ENCODE measurements at places on chromosomes 3 and 15.

DNA sequence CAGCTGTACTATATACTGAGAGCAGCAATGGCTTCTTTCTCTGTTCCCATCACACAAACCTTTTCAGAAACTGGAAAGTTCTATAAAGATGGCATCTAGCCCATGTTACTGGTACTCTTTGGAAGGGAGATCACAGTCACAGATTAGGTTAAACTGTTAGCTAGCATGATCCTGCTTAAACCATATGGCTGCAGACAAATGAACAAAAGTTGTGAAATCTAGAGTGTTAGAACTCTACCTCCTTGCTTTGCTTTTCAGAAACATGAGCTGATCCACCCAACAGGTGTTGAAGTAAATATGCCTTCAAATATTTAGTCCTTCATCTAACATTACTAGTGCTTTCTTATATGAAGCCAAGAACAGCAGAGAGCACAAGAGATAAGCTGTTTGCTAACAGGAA lies 102.6 kb downstream of the SNRK start:
- no peaks in the 10 kb centered on the region for H3K27me3 ChIP-seq
- DNase-seq, result no peak
- H3K4me3 ChIP-seq, result no peak overlapping the region
- H3K27ac ChIP-seq, result no peak overlapping the region
- H3K4me1 ChIP-seq, result peaks cover 3% of the 10 kb centered on the region

DNA sequence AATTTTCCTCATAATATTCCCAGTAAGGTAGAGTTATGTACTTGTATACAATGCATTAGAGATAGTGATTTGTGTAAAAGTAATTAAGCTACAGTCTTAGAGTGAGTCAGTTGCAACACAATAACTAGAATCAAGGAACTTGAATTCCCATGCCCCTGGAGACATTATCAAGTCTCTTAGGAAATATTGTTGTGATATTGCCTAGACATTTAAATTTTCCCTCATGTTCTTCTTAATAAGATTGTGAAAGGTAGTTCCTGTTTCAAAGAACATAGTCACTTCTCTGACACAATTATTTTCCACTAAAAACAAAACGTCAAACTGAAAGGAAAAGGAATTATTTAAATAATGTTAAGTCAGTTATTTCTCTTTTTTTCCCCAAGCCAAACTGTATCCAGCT lies 13.0 kb upstream of the ATP1B3 start:
- H3K27ac ChIP-seq, result no peak overlapping the region
- H3K36me3 ChIP-seq, result no peaks in the 10 kb centered on the region
- H3K27me3 ChIP-seq, result no peaks in the 10 kb centered on the region
- DNase-seq, result no peak
- no peak overlapping the region for H3K4me3 ChIP-seq
- H3K4me1 ChIP-seq, result no peaks in the 10 kb centered on the region

GRCh38 chr15:76863123-76863522 lies 42.0 kb downstream of the SCAPER start:
- no peaks in the 10 kb centered on the region for H3K36me3 ChIP-seq
- DNase-seq, result peak; percentile 24
- H3K27ac ChIP-seq, result no peak overlapping the region
- no peak overlapping the region for H3K4me3 ChIP-seq

GRCh38 chr3:137148917-137149316 lies 191.1 kb downstream of the IL20RB start:
- no peak for DNase-seq
- no peaks in the 10 kb centered on the region for H3K27me3 ChIP-seq
- no peak overlapping the region for H3K27ac ChIP-seq
- no peaks in the 10 kb centered on the region for H3K4me1 ChIP-seq

- no peaks in the 10 kb centered on the region for H3K4me1 ChIP-seq
- no peaks in the 10 kb centered on the region for H3K36me3 ChIP-seq
- H3K27ac ChIP-seq, result no peak overlapping the region
- no peak for DNase-seq
- H3K4me3 ChIP-seq, result no peak overlapping the region
Measured at GRCh38 chr3:8224941-8225340, 276.7 kb upstream of the LMCD1 start.

GRCh38 chr15:67305506-67305905 lies 50.9 kb downstream of the IQCH start:
- DNase-seq, result no peak
- H3K27me3 ChIP-seq, result no peaks in the 10 kb centered on the region
- no peaks in the 10 kb centered on the region for H3K36me3 ChIP-seq
- H3K4me3 ChIP-seq, result no peak overlapping the region
- peaks cover 7% of the 10 kb centered on the region for H3K4me1 ChIP-seq

- no peak overlapping the region for H3K4me3 ChIP-seq
- no peaks in the 10 kb centered on the region for H3K27me3 ChIP-seq
- no peak for DNase-seq
Measured at GRCh38 chr15:50873935-50874361, 34.5 kb upstream of the AP4E1 start.

DNA sequence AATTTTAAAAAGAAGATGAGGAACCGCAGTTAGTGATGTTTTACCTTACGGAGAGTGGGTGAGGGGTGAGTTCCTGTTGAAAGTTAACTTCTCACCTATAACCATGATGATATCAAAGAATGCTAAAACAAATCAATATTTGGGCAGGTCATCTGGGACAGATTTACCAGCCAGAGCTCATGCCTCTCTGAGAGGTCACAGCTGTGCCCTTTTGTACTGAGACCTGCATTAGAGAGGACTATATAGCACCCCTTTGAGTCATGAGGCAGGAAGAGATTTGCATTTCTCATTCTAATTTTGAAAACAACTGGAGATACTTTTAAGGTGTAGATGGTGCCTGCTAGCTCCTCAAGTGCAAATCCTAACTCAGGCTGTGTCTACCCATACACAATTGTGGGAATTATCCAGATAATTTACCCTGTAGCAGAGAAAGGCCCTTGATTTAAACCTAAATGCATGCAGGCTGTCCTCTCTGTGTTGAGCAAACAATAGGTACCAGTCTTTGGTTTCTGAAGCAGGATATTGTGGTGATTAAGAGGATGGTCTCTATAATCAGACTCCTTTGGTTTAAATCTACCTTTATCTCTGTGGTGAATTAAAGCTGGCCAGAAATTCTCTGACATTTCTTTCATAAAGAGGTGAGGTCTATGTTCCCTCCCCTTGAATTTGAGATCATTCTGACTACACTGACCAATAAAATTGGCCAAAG lies 5.8 kb upstream of the TM4SF4 start:
- no peaks in the 10 kb centered on the region for H3K36me3 ChIP-seq
- no peak for DNase-seq
- no peak overlapping the region for H3K4me3 ChIP-seq
- H3K27ac ChIP-seq, result no peak overlapping the region
- no peaks in the 10 kb centered on the region for H3K27me3 ChIP-seq

DNA sequence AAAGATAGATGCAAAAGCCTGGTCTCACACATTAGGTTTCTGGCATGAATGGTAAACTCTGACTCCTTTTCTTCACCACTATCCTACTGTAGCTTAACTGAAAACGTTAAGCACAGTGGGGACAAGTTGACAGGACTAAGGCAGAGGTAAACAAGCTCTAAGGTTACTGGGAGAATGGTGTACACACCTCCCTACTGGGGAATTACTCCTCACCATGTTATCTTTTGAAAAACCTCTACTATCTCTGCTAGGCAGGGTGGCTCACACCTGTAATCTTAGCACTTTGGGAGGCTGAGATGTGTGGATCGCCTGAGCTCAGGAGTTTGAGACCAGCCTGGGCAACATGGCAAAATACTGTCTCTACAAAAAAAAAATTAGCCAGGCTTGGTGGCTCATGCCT lies 29.1 kb downstream of the IP6K1 start:
- peaks cover 11% of the 10 kb centered on the region for H3K36me3 ChIP-seq
- no peaks in the 10 kb centered on the region for H3K4me1 ChIP-seq
- DNase-seq, result no peak
- no peak overlapping the region for H3K4me3 ChIP-seq
- no peak overlapping the region for H3K27ac ChIP-seq
- H3K27me3 ChIP-seq, result no peaks in the 10 kb centered on the region

DNA sequence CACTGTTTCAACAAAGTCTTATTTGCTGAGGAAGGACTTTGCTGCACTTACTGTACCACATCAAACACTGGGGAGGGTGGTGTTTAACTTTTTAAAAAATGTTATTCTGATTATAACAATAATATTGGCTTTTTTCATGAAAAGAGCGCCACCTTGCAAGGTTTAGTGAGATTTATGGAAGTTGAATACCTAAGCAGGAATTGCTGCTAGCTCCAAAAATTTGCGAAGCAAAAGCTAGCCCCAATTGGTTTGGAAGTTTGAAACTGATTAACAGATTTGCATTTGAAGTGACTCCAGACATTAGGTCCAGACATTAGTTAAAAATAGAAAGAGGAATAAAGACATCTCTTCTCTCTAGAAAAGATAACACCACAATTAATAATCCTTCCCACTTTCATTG lies 6.7 kb downstream of the ZIC1 start:
- no peak overlapping the region for H3K27ac ChIP-seq
- H3K4me1 ChIP-seq, result peaks cover 13% of the 10 kb centered on the region
- no peaks in the 10 kb centered on the region for H3K36me3 ChIP-seq
- DNase-seq, result no peak
- peaks cover 70% of the 10 kb centered on the region for H3K27me3 ChIP-seq

DNA sequence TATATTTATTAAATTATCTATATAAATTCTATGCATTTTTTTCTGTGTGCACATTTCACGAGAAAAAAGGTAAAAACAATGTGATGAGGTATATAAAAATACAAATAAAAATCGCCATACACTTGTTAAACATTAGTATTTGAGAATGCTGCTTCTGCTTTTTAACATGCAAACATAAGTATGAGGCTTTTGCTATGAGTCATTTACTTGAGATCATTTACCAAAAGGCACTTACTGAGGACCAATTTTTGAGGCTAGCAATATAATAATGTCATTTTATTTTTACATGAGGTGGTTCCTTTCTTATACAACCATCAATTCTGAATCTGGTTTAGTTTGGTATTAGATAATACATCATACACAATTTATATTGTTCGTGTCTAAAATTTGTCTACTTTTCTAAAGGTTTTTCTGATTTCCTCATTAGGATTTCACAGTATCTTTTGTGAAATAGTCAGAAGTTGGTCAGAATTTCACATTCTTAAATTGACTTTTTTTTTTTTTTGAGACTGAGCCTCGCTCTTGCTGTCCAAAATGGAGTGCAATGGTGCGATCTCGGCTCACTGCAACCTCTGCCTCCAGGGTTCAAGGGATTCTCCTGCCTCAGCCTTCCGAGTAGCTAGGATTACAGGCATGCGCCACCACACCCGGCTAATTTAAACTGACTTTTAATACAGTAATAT lies 25.6 kb downstream of the DCUN1D1 start:
- no peak overlapping the region for H3K4me3 ChIP-seq
- H3K36me3 ChIP-seq, result peaks cover 7% of the 10 kb centered on the region
- no peak overlapping the region for H3K27ac ChIP-seq

GRCh38 chr15:89910891-89911626 lies 1.7 kb downstream of the ARPIN start:
- no peak overlapping the region for H3K4me3 ChIP-seq
- no peak for DNase-seq

DNA sequence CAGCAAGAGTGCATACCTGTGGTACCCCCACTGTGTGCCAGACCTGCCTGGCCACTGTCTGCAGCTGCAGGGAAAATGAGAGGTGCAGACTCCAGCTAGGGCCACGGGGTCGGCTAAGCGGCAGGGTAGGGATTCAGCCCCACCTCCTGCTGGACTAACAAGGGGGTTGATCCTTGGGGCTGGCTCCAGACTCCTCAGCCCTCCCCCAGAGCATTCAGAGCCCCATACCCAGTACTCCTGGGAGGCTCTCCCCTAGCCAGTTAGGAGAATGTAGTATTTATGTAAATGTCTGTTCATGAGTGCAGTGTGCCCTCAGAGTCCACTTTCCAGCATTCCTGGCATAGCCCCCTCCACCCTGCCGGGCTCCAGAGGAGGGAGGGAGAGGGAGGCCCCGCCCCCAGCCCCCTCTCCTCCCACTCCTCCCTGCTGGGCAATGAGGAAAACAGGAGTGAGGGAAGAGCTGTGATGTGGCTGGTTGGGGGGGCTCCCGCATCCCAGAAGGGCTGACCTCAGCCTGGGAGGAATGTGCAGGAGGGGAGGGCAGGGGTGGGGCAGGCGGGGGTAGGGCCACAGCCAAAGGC lies 4.5 kb upstream of the SEMA3B start:
- peak; percentile 96 for DNase-seq
- H3K36me3 ChIP-seq, result peaks cover 2% of the 10 kb centered on the region
- peaks cover 72% of the 10 kb centered on the region for H3K4me1 ChIP-seq
- no peaks in the 10 kb centered on the region for H3K27me3 ChIP-seq
- H3K4me3 ChIP-seq, result no peak overlapping the region

- no peaks in the 10 kb centered on the region for H3K4me1 ChIP-seq
- no peaks in the 10 kb centered on the region for H3K27me3 ChIP-seq
- H3K27ac ChIP-seq, result no peak overlapping the region
- DNase-seq, result no peak
- H3K4me3 ChIP-seq, result no peak overlapping the region
Measured at GRCh38 chr15:42349186-42349585, 10.1 kb upstream of the CAPN3 start.

- H3K4me1 ChIP-seq, result peaks cover 12% of the 10 kb centered on the region
- no peak overlapping the region for H3K4me3 ChIP-seq
- H3K27ac ChIP-seq, result no peak overlapping the region
Measured at GRCh38 chr15:101530224-101530958, 40.9 kb upstream of the PCSK6 start.

DNA sequence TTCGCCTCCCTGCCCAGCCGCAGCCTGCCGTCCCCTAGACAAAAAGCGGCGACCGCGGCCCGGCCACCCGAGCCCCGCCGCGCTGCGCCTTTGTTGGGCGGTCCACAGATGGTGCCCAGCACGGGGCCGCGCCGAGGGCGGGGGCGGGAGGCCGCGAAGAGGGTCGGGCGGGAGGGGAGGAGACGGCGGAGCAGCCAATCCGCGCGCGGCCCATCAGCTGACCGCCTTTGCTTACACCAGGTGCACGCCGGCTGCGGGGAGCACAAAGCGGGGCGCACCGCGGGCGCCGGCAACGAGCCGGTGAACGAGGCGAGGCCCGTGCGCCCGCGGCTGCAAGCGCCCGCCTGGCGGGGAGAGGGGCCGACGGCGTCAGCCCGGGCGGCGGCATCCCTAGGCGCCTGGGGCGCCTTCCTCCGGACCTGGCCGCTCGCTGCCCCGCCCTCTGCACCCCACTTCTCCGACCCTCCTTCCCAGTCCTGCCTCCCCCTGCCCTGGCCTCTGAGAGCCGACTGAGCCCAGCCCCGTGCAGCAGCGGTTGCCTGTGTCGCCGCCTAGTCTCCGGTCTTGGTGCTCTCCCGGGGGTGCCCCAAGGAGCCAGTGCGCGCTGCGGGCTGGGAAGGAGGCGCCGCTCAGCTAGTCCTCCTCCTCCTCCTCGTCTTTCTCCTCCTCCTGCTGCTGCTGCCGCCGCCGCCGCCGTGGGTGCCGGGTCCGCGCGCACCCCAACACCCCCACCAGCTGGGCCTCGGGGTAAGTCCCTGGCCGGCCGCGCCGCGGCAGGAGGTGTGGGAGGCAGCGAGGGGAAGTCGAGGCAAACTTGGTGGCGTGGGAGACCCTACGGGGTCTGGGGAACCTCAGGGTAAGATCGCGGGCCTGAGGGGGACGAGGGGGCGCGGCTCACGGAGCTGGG lies at the start of gene LRRN1:
TSS of gene LRRN1 (plus strand) at position 259 of the 907 bp plus-strand sequence. CDS start 45,211 bp downstream, outside the sequence.
- H3K27me3 ChIP-seq, result no peaks in the 10 kb centered on the region
- peak; percentile 90 for DNase-seq
- peaks cover 21% of the 10 kb centered on the region for H3K36me3 ChIP-seq

- no peaks in the 10 kb centered on the region for H3K4me1 ChIP-seq
- H3K4me3 ChIP-seq, result no peak overlapping the region
Measured at GRCh38 chr15:62107571-62108121, 40.9 kb downstream of the C2CD4A start.

Measured in neuronal stem cell (in vitro differentiated cells).